Substantia nigra (tissue), 51 donors: ENCODE measurements at places on chromosomes 2 and 18.

DNA sequence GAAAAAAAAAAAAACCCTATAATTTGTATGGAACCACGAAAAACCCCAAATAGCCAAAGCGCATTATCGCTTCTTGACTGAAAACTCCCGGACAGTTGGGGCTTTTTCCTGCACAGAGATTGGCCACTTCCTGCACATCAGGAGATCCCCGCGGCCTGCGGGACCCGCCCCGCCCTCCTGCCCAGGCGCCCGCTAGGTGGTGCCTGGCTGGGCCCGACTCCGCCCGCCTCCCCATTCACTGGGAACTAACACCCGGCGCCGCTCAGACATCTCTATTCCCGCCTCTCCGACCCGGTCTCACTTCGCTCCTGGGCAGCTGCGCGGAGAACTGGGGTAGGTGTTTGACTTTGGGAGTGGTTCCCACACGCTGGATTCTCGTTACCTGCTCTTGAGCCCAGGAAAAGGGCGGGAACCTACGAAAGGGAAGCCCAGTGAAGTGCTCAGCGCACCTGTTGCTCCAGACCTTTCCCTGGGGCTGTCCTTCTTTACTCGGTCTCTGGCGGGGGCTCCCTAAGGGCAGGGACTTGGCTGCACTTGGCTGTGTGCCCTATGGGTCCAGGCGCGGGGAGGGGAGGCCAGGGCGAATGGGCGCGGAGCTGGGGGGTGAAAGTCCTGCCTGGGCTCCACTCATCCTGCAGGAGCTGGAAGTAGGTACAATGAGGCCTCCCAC lies at the start of gene HMSD:
Gene HMSD, plus strand, starts transcription at position 234 of the 670 bp plus-strand sequence. CDS start 4,155 bp downstream, outside the sequence.
- peak; percentile 57 for DNase-seq

DNA sequence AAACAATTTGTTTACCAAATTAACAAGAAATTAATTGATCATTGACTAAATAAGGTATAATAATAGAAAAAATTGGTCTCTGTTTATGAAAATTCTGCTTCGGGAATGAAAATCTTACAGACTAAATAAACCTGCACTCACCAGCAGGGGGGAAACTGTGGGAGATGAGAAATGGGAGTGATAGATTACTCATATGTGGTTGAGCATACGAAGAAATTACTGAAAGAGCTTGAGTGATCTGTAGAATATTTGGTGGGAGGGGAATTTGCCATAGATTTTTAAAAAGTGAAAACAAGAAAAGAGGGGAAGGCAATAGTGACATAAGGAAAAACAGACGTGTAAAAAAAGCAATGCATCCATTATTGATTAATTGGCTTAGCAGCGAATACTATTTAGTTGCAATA lies 2.2 kb downstream of the HMSD start:
- no peak for DNase-seq

DNA sequence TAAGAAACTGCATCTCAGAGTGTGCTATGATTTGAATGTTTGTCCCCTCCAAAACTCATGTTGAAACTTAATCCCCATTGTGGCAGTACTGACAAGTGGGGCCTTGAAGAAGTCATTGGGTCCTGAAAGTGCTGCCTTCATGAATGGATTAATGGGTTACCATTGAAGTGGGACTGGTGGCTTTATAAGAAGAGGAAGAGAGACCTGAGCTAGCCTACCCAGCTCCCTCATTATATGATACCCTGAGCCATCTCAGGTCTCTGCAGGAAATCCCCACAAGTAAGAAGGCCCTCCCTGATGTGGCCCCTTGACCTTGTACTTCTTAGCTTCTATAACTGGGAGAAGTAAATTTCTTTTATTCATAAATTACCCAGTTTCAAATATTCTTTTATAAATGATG lies 526.8 kb downstream of the XIRP2 start:
- no peak for DNase-seq

DNA sequence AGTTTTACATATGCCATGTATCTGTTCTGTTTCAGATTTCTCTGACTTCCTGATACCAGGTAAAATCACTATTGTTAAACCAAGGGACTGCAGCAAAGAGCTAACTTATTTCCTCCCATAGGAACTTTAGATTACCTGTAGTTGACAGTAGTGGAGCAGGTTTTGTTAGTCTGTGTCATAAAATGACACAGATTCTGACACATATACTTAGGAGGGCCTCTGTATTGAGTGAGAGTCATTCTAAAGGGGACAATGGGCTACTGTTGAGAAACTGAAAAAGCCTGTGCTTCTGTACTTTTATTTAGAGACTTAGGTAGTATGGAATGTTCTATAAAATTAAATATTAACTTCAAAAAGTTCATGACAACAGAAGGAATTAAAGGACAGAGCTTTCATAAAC lies 48.2 kb downstream of the KCMF1 start:
- DNase-seq: no peak

- DNase-seq: no peak
These were observed 7.6 kb downstream of the COX5B start for GRCh38 chr2:97653473-97653872.

GRCh38 chr2:233976690-233977294 lies 59.6 kb downstream of the TRPM8 start:
- DNase-seq: no peak

DNA sequence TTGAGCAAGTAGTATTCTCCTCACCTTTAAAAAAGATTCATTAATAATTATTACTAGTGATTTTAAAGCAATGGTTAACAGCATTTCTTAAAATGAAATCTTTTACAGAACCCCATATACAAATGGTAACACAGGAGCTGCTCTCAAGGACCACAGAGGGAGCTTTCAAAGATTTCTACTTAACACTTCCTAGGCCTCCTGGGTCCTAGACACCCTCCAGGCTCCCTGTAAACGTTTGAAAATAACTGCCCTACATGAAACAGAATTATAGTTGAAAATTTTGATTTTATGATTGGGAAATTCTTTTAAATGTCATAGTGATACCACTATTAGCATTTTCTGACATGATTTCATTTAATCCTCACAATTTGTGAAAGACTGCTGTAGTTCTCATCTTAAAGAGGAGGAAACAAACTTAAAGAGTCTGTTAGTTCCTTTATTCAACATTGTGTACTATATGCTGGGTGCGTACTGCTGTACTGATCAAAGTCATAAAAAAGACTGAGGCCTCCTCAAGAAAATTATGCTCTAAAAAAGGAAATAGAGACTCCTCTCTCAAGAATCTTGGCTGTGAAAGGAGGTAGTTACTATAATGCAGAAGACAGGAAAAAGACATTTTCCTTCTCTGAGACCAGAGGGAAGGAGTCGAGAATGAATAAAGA lies 10.6 kb downstream of the CUL3 start:
- no peak for DNase-seq

- DNase-seq: no peak
These were observed 7.6 kb upstream of the METTL21A start for GRCh38 chr2:207632575-207633493.

GRCh38 chr2:86243272-86243671 lies 44.0 kb downstream of the MRPL35 start:
- no peak for DNase-seq

- DNase-seq: no peak
These were observed 591.4 kb downstream of the ADCYAP1 start for GRCh38 chr18:1496096-1496495.

- DNase-seq: no peak
These were observed 127.3 kb upstream of the NYAP2 start for GRCh38 chr2:225272173-225272572.

DNA sequence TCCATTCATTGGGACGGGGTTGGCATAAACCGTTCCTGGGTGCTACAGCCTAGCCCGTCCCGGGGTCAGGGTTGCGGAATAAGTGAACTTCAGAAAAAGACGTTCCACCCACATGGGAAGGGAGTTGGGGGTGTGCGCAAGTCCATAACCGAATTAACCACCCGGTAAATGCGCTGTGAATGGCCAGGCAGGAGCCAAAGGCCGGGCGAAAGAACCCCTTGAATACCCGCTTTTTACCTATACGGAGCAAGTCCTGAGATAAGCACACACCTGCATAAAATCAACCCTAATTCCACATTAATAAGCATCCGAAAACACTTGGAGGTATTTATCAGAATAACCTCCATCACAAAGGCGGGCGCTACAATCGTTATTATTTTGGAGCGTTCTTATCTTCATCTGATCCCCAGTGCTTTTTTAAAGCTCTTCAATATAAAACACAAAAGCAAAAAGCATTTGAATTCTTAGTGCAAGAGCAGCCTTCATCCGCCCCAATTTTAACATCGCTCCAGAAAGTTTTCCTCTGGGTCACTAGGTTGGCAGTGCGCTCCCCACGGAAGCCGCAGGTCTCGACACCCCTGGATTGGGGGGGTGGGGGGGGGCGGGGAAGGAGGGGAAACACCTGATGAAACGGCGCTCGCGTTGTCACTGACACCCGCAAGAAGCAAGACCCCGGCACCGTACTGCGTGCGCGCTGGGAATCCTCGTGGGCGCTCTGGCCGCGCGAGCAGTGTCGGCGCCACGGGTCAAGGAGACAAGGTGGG lies 1.2 kb downstream of the SATB2 start:
- DNase-seq: no peak

GRCh38 chr2:190119923-190120590 lies 57.5 kb upstream of the MSTN start:
- no peak for DNase-seq

DNA sequence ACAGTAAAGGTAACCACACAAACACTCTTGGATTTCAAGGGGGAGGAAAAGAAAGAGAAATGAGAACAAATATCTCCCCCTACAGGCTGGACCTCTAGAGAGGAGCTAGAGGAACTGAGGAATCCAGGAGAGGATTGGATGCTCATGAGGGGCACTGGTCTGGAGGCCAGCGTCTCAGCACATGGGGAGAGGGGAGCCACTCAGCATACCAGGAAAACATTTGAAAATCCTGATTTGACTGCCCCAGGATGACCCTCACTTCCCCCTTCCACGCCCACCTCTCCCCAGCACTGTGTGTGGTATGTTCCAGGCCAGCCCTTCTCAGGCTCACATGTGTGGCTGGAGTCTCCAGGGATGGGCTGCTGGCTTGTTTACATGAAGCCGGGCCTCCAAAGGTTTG lies 396.8 kb upstream of the ID2 start:
- DNase-seq: no peak

DNA sequence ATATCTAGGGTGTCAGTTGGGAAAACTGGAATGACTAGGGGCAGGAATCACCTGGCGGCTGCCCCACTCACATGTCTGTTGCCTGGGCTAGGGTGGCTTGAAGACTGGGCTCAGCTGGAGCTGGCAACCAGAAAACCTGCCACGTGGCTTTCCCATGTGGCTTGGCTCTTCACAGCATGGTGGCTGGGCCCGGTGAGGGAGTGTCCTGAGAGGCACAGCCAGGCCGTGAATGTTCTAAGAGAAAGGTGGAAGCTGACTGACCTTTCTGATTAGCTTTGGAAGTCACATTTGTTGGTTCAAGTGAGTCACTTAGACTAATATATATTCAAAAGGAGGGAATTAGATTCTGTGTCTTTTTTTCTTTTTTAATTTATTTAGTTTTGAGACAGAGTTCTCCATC lies 22.7 kb downstream of the SP5 start:
- no peak for DNase-seq
